Stimulated activated CD8-positive, alpha-beta memory T cell treated with anti-CD3 and anti-CD28 coated beads, Interleukin-7, amount 100 ng/mL, for 1 hour (primary cell): ENCODE measurements at places on chromosomes 1 and 21.

GRCh38 chr1:165629151-165629550, 1.9 kb upstream of the MGST3 start:
- no peak for DNase-seq

- DNase-seq: no peak
Observed at GRCh38 chr21:41316200-41317062, at the start of gene FAM3B. Gene FAM3B (plus strand): TSS chr21:41316801. CDS start chr21:41316880, 79 bp downstream.

DNA sequence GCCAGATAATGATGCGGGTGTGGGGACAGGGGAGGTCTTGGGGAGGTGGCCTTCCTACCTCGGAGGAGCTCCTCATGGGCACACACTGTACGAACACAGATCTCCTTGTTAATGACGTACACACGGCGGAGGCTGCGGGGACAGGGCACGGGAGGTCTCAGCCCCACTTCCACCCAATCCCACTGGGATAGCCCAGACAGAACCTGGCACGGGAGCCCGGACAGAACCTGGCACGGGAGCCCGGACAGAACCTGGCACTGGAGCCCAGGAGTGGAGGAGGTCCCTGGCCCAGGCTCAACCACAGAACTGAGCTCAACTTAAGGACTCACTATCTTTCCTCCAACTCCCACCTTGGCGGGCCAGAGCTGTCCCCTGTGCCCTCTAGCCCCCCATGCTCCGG, 5.2 kb downstream of the MFAP2 start:
- no peak for DNase-seq

- DNase-seq: no peak
Observed at GRCh38 chr1:214747050-214747635, 144.1 kb downstream of the CENPF start.

DNA sequence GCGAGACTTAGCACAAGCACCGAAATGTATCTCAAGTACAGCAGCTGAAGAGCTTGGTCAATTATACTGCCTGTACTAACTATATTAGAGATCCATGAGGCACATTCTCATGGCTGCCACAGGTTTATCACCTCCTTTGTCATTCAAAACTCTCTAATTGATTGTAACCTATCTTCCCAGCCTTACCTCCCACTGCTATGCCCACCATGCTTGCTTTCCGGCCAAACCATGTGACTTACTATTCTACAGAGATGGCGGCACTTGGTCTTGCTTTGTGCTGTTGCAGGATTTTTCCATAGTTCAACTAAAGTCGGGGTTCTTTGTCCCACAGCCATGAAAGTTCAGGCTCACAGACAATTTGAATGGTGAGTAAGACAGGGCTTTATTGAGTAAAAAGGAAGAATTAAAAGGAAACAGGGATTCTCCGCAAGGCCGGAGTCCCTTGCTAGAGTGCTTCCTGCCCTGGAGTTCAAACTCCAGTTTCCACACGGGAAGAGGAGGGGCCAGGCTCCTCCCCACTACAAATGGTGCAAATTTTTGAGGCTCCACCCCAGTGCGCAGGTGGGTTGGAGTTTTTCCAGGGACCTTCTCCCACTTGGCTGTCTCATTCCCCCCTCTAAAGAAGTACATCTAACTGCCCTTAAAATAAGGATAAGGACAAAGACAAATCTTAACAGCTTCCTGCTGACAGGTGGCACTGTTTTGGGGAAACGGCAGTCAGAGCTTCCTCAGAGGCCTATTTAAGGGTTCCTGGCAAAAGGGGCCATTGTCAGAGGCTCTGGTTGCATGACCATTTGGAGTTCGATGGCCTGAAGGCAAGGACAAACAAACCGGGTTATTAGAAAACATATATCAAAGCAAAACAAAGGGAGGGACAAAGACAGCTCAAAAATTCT, 28.7 kb downstream of the FMO2 start:
- DNase-seq: no peak
